Stomach (tissue), 19 donors: ENCODE measurements at places on chromosomes 11 and 22. TPM values are rescaled to one million over a fixed set of nuclear protein-coding genes. Genes with fewer than 3 reads are reported as not detected.
A peak's percentile ranks its signal among the peaks of the same experiment; 100 is the strongest.

Gene OR51E2
- not detected for total RNA-seq

DNA sequence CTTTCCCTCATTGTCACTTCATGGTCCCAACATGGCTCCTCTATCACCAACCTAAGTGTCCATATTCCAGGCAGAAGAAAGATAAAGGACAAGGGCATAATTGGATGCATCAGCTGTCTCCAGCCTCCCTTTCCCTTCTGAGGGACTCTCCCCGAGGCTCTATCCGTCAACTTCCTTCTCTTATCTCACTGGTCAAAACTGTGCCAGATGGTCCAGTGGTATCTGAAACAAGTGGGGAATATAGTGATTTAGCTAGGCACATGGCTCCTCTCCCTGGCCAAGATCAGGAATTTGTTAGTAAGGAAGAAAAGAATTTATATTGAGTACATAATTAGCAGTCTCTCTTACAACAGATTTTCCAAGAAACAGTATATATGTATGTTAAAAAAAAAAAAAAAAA lies 12.6 kb upstream of the SPON1 start:
- DNase-seq: no peak

DNA sequence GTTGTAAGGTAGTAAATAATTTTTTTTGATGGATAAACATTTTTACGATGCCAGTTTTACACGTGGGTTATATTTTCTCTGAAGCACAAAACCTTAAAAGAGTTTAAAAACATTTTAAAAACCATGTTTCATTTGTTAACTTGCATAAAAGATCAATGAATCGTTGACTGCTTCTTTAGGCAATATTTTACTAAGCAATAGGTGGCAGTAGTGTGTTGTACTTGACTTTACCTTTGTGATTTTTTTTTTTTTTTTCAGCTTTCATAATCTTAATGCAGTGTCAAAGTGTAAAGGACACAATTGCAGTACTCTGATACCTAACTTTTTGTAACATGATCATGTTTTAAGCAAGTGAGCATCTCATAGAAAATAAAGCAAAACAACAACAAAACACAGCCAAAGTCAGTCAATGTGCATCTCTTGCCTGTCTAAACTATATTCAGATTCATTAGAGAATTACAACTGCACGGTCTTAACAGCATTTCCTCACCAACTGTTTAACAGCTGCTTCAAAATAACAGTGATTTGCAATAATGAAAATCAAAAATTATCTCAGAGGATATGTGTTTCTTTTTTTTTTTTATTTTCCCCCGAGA lies 27.7 kb downstream of the DNAJC24 start:
- DNase-seq: peak; percentile 46

- DNase-seq: no peak
Measured at GRCh38 chr11:113752932-113753331, 20.6 kb downstream of the ZW10 start.

DNA sequence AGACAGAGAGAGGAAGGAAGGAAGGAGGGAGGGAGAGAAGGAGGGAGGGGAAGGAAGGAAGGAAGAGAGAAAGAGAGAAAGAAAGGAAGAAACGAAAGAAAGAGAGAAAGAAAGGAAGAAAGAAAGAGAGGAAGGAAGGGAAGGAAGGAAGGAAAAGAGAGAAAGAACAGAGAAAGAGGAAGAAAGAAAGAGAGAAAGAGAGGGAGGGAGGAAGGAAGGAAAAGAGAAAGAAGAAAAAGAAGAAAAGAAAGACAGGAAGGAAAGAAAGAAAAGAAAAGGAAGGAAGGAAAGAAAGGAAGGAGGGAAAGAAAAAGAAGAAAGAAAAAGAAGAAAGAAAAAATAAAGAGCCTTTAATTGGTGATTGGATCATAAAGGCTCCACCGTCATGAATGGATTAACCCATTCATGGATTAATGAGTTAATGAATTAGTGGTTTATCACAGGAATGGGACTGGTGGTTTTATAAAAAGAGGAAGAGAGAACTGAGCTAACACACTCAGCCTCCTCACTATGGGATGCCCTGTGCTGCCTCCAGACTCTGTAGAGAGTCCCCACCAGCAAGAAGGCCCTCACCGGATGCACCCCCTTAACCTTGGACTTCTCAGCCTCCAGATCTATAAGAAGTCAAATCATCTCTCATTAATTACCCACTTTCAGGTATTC lies 9.0 kb upstream of the PLAAT2 start:
- DNase-seq: no peak
